Stimulated activated CD4-positive, alpha-beta T cell treated with anti-CD3 and anti-CD28 coated beads, Interleukin-2, amount 100 ng/mL, for 24 hours (primary cell): ENCODE measurements at places on chromosomes 7 and 10.

DNA sequence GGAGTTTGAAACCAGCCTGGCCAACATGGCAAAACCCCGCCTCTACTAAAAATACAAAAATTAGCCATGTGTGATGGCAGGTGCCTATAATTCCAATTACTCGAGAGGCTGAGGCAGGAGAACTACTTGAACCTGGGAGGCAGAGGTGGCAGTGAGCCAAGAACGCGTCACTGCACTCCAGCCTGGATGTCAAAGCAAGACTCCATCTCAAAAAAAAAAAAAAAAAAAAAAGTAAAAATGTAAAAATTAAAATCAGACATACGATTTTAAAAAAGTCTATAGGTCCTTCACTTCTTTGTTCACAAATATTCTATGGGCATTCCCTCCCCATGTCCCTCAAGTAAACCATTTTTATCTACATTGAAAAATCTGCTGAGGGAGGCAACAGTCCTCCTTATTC, 34.9 kb upstream of the TLL2 start:
- no peak for DNase-seq

DNA sequence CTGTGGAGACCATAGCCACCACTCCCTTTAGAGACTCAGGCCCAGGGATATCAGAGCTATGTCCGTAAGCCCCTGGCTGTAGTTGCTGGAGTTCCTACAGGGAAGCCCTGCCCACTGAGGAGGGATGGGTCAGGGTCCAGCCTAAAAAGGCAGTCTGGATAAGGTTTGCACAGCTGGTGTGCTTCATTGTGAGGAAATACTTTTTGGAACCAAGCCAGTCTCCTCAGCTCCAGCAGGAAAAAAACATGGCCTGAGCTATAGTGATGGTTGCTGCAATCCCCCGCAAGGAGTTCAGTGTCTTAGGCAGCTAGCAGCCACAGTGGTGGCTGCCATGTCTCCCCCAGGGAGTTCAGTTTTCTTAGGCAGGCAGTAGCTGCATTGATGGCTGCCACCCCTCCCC, 52.6 kb upstream of the CYP2C8 start:
- no peak for DNase-seq

GRCh38 chr7:157668221-157668883, 331.5 kb downstream of the DNAJB6 start:
- no peak for DNase-seq

DNA sequence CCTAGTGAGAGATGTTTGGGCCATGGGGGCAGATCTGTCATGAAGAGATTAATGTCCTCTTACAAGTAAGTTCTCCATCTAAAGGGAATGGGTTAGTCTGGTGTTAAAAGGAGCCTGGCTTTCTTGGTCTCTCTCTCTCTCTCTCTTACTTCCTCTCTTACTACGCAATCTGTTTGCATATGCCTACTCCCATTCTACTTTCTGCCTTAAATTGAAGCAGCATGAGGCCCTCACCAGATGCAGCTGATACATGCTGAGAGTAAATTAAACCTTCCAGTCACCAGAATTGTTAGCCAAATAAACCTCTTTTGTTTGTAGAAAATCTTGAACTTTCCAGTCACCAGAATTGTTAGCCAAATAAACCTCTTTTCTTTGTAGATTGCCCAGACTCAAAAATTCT, 884.1 kb downstream of the NRG3 start:
- no peak for DNase-seq

DNA sequence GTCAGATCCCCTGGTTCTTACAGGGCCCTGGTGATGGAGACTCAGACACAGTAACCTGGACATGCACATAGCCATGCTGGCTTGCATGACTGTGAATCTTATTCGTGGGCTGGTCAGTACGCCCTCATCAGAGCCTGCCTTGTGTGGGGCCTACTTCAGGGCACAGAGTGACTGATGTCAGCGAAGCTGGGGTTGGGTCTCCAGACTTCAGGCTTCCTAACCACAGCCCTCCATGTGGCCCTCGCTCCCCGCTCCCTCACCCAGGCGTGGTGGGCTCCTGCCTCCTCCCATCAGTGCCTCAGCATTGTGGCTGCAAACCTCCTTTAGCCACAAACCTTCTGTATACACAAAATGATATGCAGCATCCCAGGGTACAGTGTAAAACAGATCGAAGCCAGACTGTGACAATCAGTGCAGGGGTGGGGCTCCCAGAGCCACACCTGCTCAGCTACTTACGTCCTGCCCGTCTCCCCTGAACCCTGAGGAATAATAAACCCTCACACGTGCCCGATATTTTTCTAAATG, 7.1 kb upstream of the C10orf105 start:
- peak; percentile 64 for DNase-seq
